ENCODE measurements at places on chromosomes 5 and 9.

- no peak for DNase-seq
Measured at GRCh38 chr9:84330246-84330645, 10.3 kb downstream of the SLC28A3 start.

DNA sequence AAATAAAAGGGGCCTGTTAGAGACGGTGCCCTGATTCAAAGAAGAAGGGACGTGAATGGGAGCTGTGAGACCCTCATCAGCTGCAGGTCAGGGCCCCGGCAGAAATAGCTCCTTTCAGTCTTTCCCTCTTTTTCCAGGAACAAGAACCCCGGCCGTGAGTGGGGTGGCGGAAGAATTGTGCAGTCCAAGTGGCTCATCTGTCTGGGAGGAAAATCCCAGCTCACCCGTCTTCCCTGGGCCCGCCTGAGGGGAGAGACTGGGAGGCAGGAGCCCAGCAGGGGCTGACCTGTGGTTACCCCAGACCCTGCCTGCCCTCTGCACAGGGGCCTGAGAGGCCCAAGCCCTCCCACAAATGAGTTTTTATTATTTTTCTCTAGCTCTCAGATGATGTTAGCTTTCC lies 24.8 kb upstream of the CSF1R start:
- DNase-seq: no peak

GRCh38 chr9:124770359-124771020 lies 621 bp downstream of the NR6A1 start:
- no peak for DNase-seq

GRCh38 chr5:158869092-158869491 lies 230.6 kb downstream of the EBF1 start:
- peak; percentile 71 for DNase-seq

GRCh38 chr9:128316421-128316820 lies 5.8 kb downstream of the TRUB2 start:
- no peak for DNase-seq

DNA sequence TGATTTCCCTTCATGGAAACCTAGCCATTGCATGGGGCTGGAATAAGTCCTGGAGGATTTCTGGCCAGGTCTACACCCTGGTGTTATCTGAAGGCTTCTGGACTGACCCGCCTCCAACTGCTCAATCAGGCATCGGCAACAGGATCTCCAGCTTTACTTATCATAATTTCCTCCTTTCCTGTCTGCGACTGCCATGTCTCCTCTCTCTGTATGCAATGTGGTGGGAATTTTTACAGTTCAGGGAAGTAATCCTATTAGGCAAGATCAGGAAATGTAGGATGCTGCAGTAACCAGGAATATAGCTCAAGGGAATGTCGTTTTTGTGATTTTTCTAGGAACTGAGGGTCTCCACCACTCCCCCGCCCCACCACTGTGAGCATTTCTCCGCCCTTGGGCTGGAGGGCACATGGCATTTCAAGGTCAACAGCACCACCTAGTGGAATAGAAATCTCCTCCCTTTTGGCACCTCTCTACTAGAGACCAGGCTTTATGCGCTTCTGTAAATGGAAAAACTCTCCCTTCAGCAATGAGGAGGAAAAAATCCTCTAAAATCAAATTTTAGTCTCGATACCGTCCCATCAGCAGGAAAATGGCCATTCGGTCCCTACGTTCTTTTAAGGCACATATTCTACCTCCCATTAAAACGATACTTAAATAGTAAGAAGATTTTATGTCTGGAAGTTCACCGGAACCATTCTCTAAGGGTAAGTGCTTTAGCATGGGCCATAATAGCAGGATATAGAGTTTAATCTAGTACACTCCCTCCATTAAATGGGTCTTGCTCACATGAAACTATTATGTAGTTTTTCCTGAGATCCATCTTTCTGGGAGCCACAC lies 93.0 kb downstream of the YTHDC2 start:
- DNase-seq: no peak

DNA sequence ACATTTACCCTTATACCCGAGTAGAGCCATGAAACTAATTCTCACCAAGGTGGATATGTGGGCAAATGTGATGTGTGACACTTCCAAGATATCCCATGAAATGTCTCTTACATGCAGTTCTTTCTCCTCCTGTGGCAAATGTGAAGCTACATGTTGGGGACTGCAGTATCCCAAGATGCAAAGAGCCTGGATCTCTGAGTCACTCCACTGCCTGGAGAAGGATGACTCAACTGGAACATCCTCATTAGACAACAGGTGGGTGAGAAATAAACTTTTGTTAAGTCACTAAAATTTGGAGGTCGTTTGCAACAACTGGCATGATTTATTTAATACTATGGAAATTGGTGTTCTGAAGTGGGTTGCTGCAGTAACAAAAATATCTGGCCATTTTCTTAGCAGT lies 36.5 kb upstream of the TENT4A start:
- no peak for DNase-seq

- no peak for DNase-seq
Measured at GRCh38 chr5:33043343-33043997, 332.3 kb downstream of the NPR3 start.

GRCh38 chr5:132500931-132501628 lies 10.5 kb upstream of the IRF1 start:
- DNase-seq: no peak

DNA sequence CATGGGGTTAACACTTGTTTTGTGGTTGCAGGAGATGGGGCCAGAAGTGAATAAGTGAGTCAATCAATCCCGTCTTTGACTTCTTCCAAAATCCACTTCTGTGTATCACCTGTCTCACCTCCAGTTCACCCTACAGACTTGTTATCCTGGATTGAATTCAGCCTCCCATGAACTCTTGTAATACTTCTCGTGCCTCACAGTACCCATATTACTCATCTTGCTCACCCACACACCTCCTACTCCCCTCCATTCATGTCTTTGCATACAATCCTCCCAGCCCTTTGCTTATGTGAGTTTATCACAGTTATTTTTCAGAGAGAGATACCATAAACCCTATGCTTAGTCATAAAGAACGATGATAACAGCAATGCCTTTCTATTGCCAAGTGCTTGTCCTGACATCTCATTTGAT lies 52.9 kb upstream of the PAPPA start:
- no peak for DNase-seq

DNA sequence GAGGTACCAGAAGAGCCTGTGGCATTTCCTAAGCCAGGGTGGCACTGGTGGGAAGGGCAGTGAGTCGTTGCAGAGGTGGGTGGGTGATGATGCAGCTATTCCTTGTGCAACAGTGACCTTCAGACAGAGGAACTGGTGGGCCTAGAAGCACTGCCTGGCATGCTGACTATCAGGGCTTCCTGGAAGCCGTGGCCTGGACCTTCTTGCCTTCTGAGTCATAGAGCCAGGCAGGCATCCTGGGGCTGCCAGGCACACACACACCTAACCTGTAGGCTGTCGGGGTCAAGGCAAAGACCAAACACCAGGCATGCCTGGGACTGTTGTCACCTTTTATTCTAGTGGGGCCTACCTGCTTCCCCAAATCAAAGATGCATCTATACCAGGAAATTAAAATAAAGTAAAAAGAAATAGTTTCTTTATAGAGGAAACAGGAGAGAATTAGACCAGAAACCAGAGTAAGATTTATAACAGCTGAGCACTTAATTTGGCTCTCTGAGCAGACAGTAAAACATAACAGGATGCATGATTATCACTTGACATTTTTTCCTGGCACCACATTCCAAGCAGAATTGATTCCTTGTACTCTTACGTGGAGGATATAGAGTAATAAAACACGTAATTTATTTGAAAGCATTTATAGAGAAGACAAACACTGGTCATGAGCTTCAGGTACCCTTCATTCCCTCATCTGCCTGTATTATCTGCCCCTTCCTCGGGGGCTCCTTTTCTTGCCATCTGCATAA lies 25.1 kb downstream of the NANS start:
- no peak for DNase-seq

DNA sequence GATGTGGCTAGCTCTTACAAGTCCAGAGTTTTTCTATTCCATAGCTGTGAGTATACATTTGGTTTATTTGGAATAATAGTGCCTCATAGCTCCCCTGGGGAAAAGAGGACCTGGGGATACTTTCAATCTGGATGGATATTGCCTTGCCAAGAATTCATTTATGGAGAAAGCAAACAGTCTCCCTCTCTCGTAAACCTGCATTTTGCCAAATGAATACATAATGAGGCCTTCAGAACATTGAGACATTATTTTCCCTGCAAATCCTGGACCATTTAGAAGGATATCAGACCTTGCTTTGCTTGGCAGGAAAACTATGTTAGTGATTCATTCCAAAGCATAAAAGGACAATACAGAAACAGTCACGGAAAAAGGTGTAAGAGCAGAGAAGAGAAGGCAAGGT lies 569.6 kb upstream of the BRINP1 start:
- no peak for DNase-seq

- no peak for DNase-seq
Measured at GRCh38 chr5:122413722-122414121, 101.7 kb downstream of the SNCAIP start.

DNA sequence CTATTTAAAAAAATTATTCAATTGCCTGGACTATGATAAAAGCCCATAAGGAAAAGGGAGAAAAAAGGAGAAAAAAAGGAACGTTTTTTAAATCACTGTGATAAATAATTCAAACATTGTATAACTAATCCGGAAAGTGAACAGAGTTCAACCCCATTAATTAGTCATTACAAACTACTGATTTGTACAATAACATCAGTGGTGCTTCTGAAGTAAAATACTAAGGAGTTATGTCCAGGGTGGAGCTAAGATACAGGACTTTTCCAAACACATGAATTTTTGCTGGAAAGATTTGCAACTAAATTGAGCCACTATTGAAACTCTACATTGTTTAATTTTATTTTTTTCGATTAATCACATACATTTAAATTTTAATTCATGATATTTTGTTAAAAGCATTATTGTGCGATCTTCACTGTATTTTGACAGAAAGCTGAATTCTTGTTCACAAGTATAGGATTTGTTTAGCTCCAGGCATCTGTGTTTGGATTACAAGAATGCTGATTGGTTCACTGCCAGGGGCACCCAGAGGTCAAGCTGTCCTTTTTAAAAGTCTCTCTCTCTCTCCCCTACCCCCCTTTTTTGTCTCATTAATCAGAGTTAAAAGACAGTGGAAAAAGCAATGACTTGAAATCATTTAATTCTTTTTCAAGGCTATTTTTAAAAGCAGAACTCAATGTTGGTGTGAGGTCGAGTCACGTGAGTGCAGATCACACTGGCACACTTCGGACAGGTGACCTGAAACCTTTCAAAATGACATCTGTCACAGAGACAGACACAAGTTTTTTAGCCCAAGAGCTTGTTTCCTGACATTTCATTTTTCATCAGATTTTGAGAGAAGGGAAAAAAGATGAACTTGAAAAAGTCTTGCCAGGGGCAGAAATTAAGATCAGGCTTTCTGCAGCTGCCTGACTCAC lies 387.3 kb downstream of the NR2F1-AS1 start:
- no peak for DNase-seq

- no peak for DNase-seq
Measured at GRCh38 chr5:37938076-37938852, 98.4 kb upstream of the GDNF start.

DNA sequence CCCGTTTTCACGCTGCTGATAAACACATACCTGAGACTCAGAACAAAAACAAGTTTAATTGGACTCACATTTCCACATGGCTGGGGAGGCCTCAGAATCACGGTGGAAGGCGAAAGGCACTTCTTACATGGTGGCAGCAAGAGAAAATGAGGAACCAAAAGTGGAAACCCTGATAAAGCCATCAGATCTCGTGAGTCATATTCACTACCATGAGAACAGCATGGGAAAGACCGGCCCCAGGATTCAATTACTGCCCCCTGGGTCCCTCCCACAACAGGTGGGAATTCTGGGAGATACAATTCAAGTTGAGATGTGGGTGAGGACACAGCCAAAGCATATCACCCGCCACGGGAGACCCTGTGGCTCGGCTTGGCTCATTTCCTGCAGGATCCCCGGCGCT lies 20.2 kb downstream of the EXD3 start:
- DNase-seq: no peak

- DNase-seq: no peak
Measured at GRCh38 chr5:173719731-173720082, 103.3 kb upstream of the BOD1 start.

GRCh38 chr5:159199225-159199624 lies 10.1 kb downstream of the RNF145 start:
- no peak for DNase-seq

GRCh38 chr5:157456301-157456700 lies 3.7 kb upstream of the NIPAL4 start:
- DNase-seq: no peak

DNA sequence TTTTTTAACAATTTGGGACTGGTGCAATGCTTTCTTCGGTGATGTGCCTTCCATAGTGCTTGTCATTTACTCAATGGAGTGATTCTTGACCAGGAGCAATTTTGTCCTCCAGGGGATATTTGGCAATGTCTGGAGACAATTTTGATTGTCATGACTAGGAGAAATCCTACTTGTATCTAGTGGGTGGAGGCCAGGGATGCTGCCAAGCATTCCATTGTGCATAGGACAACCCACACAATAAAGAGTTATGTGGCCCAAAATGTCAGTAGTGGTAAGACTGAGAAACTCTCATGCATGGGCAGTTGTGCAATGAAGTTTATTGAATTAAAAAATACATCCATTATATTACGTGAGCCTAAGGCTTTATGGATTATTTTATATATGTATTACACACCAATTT lies 70.5 kb downstream of the FOCAD start:
- no peak for DNase-seq

DNA sequence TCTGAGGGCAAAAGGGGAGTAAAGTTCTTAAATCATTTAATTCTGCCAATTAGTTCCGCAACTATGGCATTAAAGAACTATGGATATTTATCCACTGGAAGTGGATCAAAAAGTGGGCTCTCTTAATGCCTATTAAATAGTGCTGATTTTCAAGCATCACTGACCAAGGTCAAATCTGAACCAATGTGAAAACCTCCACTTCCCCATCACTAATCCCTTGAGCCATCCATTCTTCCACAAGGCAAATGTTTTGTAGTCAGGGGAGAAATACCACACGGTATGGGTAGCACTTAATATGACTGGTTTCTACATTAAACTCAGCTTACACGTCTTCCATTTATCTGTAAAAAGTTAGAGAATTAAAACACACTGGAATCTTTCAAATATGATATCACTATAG lies 57.6 kb downstream of the MLLT3 start:
- no peak for DNase-seq

DNA sequence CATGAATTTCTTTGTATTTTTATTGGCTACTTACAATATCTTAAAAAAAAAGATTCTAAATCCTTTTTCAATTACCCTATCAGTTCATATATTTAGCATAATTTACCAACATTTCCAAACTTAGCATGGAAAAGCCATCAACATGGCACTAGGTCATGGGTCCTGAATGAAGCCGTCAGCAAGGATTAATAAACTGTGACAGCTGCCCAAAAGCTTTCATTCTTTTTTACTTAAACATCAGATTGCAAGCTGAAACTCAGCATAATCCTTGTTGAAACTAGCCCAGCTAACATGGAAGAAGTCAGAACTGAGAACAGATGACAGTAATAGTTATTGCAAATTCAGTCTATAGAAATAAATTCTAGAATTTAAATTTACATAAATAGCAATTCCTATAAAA lies 209.8 kb downstream of the ADAMTS6 start:
- DNase-seq: no peak

- no peak for DNase-seq
Measured at GRCh38 chr5:143350751-143351602, 52.5 kb downstream of the NR3C1 start.

GRCh38 chr9:911005-911404 lies 65.5 kb upstream of the DMRT3 start:
- DNase-seq: no peak
